Small intestine (tissue), 16 donors: ENCODE measurements at places on chromosomes 7 and 10. TPM values are rescaled to one million over a fixed set of nuclear protein-coding genes. Genes with fewer than 3 reads are reported as not detected.

DNA sequence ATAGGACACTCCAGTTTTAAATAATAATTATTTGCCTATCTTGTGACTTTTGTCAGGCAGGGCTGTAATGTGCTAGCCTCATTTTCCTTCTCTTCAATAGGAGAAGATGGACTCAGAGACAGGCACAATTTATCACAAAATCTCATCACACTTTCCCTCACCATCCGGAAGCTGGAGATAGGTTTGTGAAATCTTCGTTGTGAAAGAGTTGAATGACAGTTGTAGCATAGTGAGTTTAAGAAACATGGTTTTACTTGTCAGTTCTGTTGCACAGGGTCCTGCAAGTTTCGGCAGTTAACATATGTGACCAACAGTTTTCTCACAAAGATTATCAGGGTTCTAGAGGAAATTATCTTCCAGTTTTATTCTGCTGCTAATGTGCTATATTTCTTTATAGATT, 37.7 kb upstream of the MAP3K8 start:
- DNase-seq = no peak

DNA sequence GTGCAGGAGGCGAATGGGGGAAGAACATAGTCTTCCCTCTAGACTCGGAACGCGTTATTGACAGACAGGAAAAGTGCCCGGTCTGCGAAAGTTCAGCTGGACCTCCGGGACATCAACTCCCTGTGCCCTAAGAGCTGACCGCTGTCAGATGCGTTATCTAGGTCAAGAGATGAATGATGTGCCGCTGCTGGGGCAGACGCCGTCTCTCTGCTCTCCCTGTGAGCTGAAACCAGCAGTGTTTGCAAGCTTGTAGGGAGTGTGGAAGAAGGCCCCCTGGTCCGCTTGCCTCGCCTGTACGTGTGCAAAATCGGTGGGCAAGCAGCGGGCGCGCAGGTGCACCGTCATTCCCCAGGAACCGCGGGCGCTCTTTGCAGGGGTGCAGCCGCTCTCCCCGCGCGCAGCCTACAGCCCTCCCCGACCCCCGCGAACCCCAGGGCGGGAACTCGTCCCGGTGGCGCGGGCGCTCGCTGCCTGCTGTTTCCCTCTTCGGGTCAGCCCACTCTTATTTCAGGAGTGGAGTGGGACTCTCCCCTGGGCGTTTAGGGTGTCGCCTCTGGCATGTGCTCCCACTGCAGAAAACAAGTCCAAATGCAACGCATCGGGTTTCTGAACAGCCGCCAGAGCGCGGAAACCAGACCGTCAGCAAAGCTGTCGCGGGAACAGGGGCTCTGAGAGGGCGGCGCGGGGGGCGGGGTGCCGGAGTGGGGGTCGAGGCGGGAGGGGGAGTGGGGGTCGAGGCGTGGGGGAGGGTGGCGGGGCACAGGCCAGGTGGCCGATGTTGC, 1.8 kb upstream of the PFKFB3 start:
- peak; percentile 33 for DNase-seq

GRCh38 chr7:44398953-44399574, 73.7 kb upstream of the CAMK2B start:
- DNase-seq = no peak

GRCh38 chr7:135802697-135803096, 54.1 kb upstream of the FAM180A start:
- DNase-seq = no peak

DNA sequence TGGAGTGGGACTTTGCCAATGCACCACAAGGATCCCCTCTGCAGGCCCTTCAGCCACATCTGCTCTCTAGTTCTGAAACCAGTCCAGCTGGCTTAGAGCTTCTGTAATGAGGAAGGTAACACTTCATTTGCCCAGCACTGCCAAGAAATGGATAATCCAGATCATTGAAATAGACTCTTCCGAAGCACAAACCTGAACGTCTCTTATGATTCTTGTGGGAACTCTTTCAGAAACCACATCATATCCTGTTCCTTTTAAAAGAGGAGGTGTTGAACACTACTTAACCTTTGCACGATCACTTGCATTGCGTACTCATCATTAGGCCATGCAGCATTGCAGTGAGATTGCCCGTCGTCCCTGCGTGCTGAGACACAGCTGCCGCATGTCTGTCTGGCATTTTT, 25.8 kb upstream of the PLPP4 start:
- no peak for DNase-seq

DNA sequence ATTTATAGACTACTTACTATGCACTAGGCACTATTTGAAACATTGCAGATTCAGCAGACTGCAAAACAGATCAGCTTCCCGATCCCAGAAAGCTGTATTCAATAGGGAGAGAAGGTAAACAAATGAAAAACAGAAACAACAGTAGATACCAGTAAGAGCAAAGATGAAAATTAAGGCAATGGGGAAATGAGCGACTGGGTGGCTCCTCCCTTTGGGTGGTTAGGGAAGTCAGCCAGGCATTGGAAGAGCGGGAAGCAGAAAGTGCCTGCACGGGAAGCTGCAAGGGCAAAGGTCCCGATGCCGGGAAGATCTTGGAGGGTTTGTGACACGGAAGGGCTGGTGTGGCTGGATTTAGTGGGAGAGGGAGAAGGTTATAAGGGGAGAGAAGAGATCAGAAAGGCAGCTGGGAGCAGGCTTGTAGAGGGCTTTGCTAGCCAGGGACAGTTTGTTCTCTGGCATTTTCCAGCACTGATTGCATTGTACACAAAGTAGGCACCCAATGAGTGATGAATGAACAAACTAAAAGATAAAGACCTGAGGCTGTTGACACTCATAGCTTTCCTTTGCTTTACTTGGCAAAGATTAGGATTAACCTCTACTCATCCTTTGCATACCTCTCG, 67.8 kb downstream of the NAMPT start:
- DNase-seq = peak; percentile 72

- no peak for DNase-seq
These were observed 74.5 kb downstream of the DNAJC1 start for GRCh38 chr10:21929070-21929469.

DNA sequence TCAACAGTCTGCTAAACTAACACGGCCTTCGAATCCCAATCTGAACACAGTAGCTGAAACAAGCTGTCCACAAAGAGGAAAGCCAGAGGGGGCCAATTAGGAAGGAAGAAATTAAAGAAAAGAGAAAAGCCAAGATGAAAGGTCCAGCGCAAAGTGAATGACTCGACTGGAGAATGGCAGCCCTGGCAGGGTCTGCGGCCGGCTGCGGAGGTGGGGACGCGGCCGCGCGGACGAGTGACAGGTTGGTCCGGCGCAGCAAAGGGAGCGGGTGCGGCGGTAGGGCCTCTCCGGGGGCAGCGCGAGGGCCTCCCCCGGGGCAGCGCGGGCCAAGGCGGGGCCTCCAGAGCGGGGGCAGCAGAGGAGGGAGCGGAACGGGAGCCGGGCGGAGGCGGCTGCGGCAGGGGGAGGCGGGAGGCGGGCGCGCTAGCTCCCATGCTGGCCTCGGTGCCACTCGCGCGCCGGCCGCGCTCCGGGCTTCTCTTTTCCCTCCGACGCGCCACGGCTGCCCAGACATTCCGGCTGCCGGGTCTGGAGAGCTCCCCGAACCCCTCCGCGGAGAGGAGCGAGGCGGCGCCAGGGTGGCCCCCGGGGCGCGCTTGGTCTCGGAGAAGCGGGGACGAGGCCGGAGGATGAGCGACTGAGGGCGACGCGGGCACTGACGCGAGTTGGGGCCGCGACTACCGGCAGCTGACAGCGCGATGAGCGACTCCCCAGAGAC, at the start of gene VWC2:
Gene VWC2, plus strand, starts transcription at position 421 of the 718 bp plus-strand sequence. CDS start 1,798 bp downstream, outside the sequence.
- peak; percentile 25 for DNase-seq

DNA sequence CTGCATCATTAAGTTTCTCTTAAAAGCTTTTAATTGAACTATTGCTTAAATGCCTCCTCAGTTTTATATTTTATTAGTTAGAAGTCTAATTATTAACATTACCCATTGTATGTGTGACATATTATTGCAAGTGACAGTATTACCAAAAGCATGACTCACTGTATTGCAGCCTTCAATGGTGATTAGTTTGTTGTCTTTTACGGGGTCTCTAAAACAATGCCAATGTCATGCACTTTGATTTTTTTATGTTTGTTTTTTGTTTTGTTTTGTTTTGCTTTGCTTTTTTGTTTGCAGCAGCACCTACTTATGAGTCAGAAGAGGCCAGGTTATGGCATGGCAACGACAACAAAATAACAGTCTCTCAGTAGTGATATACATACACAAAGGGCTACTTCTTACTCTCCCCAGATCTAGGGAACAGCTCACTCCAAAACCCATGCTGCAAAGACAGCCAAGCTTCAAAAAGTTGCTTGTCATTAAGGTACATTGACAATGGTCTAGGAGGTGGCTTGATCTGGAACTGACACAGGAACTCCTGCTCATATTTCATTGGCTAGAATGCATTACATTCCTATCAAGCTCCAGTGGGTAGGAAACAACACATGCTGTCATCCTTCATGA, 293.7 kb upstream of the POM121L12 start:
- DNase-seq = no peak

DNA sequence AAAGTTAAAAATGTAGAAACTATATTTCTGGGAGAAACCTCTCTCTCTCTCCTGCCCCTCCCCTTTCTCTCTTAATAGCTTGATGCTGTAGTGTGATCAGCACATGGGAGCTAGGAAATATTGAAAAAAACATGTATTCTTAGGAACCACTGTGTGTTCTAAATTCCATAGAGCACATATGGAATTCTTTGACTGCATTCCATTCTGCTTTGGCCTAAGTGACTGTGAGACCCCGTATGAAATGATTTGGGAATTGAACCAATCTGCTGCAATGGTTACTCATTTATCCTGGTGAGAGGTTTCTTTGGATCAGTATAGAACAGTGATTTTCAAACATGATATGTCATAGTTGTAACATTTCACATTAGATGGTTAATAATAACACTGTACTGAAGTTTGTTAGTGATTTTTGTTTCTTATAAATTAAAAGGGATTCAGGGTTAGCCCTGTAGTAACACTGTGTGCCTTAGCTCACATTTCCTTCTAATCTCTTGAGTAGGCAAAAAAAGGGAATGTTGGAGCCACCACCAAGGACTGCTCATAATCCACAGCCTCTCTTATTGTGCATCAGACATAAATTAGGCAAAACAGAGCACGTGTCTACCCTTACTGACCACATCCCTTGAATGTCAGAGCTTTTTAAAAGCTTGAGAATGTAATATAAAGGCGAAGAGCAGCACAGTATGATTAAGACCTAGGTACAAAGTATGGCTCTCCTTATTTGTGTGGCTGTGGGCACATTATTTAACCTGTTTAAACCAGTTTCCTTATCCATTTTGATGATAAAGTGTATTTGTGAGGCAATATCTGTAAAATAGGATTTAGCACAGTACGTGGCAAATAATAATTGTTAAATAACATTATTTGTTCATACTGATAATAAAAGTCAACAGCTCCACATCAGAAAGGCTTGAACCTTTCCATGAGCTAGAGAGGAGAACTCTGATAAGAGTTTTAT, 69.1 kb downstream of the FAM185A start:
- no peak for DNase-seq

The RAB19 gene
- 2.2 TPM for polyA plus RNA-seq

The PMPCB gene
- 53.8 TPM for polyA plus RNA-seq
